ENCODE measurements at places on chromosomes 5 and 9. TPM values are rescaled to one million over a fixed set of nuclear protein-coding genes. Genes with fewer than 3 reads are reported as not detected.

Gene HMMR
- 31.0 TPM for total RNA-seq

Gene CDH10
- total RNA-seq = not detected

Gene ALDOB
- not detected for total RNA-seq

Gene SYNPO
- total RNA-seq = 121 TPM

Gene BASP1
- total RNA-seq = 79.3 TPM

Gene MYORG
- total RNA-seq = 7.0 TPM

Gene SOX30
- total RNA-seq = not detected

Gene SMIM33
- not detected for total RNA-seq

Gene PCDHA2
- not detected for total RNA-seq

Gene LHX3
- total RNA-seq = not detected

Gene TTC23L
- not detected for total RNA-seq

Gene PLCXD3
- total RNA-seq = not detected

Gene PPP2R2B
- not detected for total RNA-seq

Gene SLC34A3
- not detected for total RNA-seq

Gene RLN2
- 0.48 TPM for total RNA-seq

Gene DHFR
- total RNA-seq = 35.8 TPM

Gene HAVCR1
- total RNA-seq = not detected

Gene SAXO1
- not detected for total RNA-seq

Gene FOXD4L4
- total RNA-seq = 0.15 TPM

Gene PPIC
- total RNA-seq = 26.5 TPM

Gene SPATA6L
- 1.5 TPM for total RNA-seq

Gene CAVIN4
- 2.5 TPM for total RNA-seq

Gene MARCOL
- total RNA-seq = not detected

Gene MIGA2
- total RNA-seq = 28.0 TPM

Gene MYMK
- not detected for total RNA-seq

Gene BTNL9
- 0.13 TPM for total RNA-seq

Gene ARL14EPL
- 0.58 TPM for total RNA-seq

Gene LOX
- 79.1 TPM for total RNA-seq

Gene PTGR1
- 79.1 TPM for total RNA-seq

Gene HAVCR2
- total RNA-seq = 0.42 TPM

Gene EPB41L4A
- 17.9 TPM for total RNA-seq

Gene PCDHGA5
- total RNA-seq = 0.78 TPM

Gene GABRA6
- total RNA-seq = not detected

Gene FAM81B
- total RNA-seq = not detected

Gene MACIR
- 9.6 TPM for total RNA-seq

Gene RNF183
- total RNA-seq = not detected

Gene PCDHB16
- 0.12 TPM for total RNA-seq

Gene TLR4
- 38.6 TPM for total RNA-seq

Gene C5orf24
- total RNA-seq = 56.2 TPM

Gene IL11RA
- total RNA-seq = 15.3 TPM

Gene SLC1A1
- total RNA-seq = 8.3 TPM

Gene HSPB3
- total RNA-seq = not detected

Gene RANBP3L
- total RNA-seq = not detected

Gene RORB
- total RNA-seq = not detected

Gene TAF11L3
- total RNA-seq = not detected

Gene PTPRD
- 23.2 TPM for total RNA-seq

Gene ZNF462
- total RNA-seq = 27.0 TPM

Gene PLAC8L1
- 0.80 TPM for total RNA-seq

Gene CDKN2B
- total RNA-seq = 2.3 TPM

Gene SLC36A2
- total RNA-seq = not detected

Gene MYOT
- total RNA-seq = not detected

Gene AMBP
- total RNA-seq = not detected

Gene ISL1
- 1.1 TPM for total RNA-seq

Gene PCDH12
- total RNA-seq = 20.4 TPM

Gene BRD9
- 58.5 TPM for total RNA-seq

Gene SPINK4
- not detected for total RNA-seq

Gene TRIM52
- 10.1 TPM for total RNA-seq

Gene ANKDD1B
- 0.65 TPM for total RNA-seq

All from endothelial cell of umbilical vein (primary cell).